Retinal pigment epithelial cell (primary cell): ENCODE measurements at places on chromosomes 3 and 15.
A peak's percentile ranks its signal among the peaks of the same experiment; 100 is the strongest.

DNA sequence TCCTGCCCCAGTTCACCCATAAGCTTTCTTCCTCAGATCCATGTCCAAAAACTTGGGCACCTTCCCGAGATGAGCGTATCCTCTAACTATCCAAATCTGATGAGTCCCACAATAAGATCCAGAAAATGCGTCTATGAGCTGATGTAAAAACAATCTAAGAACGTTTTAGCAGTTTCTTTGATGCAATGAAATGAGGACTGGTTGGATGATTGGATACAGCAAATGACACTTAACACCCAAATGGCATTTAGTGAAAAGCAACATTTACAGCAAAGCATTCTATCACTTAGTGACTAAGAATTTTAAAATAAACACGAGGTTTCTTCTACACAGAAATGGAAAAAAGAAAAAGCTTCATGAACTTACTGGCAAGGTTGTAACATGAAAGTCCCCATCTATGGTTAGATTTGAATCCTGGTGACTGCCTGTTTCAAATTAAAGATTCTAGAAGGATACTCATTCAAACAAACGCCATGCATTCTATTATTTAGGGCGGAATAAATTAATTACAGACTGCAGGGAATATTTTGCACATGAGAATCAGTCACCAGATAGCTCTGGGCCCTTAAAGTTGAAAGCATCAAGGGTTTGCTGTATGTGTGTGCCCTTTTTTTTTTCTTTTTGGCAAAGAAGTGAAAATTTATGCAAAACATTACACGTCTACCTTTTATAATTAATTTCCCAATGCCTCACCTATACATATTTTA is 598.6 kb downstream of the FOXP1 start:
- no peak for DNase-seq

DNA sequence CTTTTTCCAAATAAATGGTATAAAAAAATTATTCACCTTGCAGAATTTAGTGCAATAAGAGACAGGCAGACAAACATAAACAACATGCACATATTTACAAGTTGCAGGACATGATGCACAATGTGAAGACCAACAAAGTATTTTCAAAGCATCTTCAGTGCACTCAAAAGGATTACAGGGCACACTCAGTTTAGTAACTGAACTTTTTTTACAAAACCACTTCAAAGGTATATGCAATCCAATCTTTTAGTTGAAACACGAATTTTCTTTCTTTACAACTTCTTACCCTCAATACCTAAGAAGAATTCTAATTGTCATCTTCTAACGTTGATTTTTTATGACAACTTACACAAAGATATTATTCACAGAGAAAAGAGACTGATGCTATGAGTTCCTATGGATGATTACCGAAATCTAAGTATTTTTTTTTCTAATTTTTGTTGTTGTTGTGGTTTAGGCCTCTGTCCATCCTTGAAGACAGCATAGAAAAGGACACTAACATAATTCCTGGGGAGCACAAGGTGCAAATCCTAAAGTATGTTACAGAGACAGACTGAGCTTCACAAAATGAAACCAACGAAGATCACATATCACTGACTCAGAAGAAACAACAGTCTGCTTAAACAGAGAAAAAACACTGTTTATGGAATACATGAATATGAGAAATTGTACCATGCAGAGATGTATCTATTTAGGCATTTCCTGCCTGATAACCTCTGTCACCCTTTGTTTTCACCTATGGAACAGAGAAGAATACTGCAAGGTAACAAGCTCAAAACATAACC is 50.3 kb downstream of the ZMAT3 start:
- no peak for DNase-seq

DNA sequence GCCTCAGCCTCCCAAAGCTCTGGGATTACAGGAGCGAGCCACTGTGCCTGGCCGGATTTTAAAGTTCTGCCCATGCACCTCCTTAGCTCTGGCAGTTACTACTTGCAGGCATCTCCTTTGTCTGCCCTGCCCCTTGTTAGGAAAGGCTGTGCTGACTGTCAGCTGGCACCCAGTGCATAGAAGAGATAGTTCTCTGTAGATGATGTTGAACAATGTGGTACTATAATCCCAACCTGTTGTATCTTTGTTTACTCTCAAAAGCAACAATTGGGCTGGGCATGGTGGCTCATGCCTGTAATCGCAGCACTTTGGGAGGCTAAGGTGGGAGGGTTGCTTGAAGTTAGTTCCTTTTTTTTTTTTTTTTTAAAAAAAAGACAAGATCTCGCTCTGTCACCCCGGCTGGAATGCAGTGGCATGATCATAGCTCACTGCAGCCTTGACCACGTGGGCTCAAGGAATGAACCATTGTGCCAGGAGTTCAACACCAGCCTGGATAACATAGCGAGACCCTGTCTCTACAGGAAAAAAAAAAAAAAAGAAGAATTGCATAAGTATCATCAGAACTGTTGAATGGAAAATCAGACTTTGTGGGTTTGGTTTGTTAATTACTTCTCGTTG is 30.6 kb downstream of the FLNB start:
- no peak for DNase-seq

DNA sequence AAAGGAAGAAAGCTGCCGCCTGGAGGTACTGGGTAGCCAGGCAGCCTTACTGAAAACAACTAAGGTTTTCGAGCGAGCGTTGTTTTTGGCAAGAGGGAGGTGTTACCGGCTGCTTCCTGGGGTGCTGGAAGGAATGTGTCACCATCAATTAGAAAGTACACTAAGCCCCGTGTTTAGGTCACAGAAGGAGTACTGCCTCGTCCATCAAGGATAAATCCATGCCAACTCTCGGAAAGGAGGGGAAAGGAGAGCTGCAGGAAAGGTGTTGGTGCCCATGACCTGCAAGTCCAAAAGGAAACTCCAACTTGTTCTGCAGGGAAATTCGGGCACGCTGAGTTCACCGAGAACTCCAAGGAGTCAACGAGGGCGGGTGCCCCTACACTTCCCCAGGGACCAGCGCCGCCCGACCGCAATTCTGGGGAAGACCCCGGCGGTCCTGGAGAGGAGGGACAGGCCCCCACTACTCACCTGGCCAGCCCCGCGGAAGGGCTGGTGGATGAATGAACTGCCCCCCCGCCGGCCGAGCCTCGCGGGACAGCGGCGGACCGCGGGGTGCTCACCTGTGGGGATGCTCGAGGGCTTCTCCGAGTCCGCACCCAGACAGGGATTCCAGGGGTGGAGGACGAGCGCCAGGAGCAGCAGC is 542 bp downstream of the PLOD2 start:
- DNase-seq, result peak; percentile 59

DNA sequence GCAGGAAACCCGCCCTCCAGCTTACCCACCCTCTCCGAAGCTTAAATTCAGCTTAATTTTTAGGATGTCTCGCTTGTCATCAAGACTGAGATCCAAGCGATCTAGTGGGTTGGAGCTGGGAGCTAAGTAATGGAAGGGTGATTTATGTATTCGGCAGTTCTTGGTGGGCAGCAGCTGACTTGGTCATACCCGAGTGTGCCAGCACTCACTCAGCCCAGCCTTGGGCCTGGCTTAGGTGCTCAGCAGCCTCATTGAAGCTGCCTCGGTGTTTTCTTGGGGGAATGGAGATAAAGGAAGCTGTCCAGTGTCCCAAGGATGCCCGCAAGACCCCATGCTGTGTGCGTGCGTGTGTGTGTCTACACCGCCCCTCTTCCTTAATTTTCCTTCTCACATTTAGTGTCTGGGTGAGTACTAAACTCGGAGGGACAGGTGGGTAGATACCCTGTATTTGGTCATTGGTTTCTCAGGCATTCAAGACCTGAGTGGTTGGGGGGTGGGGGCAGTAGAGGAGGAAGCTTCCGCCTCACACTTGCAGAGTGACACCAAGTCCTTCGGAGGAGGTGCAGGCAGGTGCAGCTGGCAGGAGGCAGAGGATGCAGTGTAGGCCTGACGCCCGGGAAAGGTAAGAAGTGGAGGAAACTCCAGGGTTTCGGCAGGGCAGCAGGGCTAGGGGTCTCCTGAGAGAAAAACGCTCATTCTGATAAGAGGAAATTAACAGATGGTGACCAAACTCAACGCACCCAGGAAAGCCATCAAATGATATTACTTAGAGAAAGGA is 92.8 kb downstream of the PCSK6 start:
- no peak for DNase-seq

DNA sequence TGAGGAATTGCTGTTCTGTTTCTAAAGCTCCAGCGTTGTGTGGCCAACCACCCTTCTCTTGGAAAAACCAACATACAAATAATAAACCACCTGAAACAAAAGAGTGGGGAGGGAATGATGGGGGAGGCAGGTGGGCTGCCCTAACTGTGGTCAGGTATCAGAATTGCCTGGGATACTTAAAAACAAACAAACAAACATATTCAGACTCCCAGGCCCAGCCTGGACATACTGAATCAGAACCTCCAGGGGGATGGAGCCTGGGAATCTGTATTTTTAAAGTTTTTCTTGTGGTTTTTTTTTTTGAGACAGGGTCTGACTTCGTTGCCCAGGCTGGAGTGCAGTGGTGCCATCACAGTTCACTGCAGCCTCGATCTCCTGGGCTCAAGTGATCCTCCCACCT is 4.4 kb downstream of the SLC6A6 start:
- no peak for DNase-seq

- no peak for DNase-seq
Measured at GRCh38 chr3:30426293-30426993, 180.0 kb upstream of the TGFBR2 start.

DNA sequence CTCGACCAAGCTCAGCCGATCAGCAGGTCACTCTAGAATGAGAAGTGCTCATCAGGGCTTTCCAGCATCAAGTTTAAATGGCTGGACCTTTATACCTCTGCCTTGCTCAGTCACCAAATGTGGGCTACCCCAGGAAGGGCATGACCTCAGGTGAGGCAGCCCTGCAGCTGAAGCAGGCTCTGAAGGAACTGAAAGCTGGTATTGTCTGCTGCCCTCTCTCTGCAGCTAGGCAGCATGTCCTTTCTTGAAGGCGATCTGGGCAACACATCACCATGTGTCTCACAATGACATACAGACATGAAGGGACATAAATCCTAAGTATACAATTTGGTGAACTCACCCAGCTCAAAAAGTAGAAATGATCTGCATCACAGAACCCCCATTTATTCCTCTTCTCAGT is 38.7 kb upstream of the ARID3B start:
- DNase-seq, result no peak

DNA sequence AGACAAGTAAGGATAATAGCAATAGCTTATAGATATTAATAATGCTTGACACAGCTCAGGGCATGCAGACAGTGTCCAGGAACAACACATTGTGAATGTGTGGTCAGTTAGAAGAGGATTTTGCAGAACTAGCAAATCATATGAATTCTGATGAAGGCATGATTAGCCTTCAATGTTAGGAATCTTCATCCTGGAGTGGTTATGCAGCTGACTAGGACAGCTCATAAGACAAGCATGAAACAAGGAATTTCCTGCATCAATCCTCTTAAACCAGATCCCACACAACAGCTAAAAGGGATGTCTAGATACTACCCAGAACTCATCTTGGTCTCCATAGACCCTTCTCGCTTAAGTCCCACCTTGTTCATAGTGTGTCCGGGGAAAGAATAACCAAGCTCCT is 499.0 kb upstream of the ATP11B start:
- peak; percentile 42 for DNase-seq

DNA sequence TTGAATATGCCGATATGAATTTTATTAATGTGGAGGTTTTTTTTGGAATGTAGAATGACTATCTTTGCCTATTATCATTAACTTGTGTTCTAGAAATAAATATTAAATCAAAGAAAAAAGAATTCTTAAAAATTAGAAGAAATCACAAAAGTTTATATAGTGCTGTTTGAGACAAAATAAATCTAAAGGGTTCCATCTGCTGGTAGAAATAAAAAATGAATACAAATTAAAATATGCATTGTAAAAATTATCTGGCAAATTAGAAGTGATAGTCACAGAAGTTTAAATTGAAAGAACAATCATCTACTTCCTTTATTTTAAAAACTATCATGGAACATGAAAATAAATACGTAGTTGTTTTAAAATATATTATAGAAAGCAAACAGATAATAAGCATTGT is 22.7 kb upstream of the ZBTB20 start:
- DNase-seq, result no peak

DNA sequence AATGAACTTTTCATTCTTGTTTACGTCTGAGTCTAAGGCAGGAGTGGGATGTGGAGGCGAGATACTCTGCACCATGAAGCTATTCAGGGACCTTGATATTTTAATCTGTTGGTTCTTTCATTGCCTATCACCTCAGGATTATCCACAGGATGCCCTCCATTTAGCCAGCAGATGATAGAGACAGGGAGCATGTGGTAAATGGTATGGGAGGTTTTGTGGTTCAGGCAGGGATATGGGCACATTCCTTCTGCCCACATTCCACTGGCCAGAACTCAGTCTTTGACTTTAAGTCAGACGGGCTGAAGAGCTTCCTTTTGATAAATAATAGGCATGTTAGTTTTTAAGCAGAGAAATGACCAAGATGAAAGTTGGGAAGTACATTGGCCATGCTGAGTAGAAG is 548.0 kb upstream of the CCDC54 start:
- no peak for DNase-seq

GRCh38 chr3:146218880-146219866 is 31.7 kb downstream of the PLSCR4 start:
- DNase-seq, result no peak

- DNase-seq, result no peak
Measured at GRCh38 chr3:105618556-105618955, 250.3 kb downstream of the CBLB start.

DNA sequence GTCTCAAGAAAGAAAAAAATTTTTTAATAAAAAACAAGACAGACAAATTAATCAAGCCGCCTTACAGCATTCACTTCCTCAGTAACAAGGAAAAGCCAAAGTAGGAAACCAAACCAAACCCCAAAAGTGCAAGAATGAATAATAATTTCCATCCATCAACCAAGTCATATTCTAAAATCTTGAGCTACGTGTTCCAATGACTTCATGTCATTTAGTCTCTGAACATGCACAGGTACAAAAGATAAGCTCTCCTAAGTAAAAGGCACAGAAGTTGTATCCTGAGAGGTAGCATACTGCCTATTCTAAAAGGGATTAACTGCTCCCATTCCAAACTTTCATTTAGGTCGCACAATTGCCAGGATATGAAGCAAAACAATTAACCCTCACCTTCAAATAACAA is 29.7 kb downstream of the SLC4A7 start:
- DNase-seq, result no peak

DNA sequence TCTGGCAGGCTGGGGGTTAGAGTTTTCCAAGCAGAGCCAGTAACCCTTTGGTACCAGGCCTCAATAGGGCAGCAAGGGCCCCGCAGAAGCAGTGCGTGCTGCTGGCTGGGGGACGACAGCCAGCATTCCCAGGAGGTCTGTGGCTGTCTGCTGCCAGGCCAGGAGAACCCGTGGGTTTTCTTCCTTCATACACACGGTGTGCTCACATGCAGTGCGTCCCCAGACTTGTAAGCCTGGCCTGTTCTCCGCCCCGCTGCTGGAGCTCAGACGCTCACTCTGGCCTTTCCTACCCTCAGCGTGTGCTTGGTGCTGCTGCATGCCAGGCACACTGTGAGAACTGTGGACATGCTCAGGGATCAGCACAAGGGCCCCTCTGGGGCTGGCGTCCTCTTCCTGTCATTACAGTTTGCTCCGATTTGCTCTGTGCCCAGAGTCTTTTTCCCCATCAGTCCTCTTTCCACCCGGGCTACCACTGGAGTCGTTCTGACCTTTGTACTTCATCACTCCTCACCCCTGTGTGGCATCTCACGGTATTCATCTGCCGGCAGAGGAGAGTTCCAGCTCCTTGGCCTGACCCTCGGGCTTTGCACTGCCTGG is 149.5 kb downstream of the DNAJB8 start:
- DNase-seq, result no peak
